Hematopoietic multipotent progenitor cell treated with erythropoietin and hydrocortisone succinate and interleukin-3 and kit ligand, for 8 days (in vitro differentiated cells): ENCODE measurements at places on chromosomes 13 and 19.

- no peak for DNase-seq
Observed at GRCh38 chr13:99988529-99989275, 7.1 kb downstream of the ZIC2 start.

DNA sequence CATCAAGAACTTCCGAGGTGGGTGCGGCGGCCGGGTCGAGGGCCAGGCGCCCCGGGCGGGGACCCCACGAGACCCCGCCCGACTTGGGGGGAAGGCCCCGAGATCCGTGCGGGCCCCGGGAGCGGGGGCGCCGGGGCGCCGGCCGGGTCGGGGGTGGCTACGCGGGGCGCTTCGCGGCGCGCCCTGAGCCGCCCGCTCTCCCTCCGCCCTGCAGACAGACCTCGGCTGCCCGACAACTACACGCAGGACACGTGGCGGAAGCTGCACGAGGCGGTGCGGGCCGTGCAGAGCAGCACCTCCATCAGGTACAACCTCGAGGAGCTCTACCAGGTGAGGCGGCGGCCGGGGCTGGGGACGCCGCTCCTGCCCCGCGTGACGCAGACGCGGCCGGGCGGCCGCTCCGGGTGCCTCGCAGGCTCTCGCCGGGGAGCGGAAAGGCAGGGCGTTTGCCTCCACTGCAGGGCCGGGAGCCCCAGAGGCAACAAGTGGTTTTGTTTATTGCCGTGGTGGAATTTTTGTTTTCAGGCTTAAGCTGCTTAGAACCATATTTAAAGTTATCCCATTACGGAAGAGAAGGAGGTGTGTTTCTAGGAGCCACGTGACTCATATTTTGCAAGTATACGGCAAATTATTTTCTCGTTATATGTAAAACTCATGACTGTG lies 477 bp downstream of the CUL4A start:
- peak; percentile 69 for DNase-seq

- no peak for DNase-seq
Observed at GRCh38 chr13:110705356-110705825, 525 bp downstream of the CARS2 start.

DNA sequence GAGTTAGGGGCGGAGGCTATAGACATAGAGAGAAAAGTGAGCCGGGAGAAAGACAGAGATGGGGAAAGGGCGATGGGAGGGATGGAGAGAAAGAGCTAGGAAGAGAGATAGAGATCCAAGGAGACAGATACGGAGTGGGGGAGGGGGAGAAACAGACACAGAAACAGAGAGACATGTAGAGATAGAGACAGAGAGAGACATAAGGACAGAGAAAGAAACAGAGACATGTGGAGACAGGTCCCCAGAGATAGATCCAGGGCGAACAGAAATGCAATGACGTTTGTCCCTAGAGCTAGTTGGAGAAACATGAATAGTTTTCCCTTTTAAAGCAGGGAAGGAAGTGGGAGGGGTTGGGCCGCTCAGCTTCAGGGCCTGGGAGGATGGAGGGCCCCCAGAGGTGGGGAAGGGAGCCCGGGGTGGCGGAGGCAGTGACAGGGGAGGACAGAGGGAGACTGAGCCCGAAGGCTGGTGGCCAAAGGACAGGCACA lies 4.6 kb downstream of the PPP1R14A start:
- no peak for DNase-seq

DNA sequence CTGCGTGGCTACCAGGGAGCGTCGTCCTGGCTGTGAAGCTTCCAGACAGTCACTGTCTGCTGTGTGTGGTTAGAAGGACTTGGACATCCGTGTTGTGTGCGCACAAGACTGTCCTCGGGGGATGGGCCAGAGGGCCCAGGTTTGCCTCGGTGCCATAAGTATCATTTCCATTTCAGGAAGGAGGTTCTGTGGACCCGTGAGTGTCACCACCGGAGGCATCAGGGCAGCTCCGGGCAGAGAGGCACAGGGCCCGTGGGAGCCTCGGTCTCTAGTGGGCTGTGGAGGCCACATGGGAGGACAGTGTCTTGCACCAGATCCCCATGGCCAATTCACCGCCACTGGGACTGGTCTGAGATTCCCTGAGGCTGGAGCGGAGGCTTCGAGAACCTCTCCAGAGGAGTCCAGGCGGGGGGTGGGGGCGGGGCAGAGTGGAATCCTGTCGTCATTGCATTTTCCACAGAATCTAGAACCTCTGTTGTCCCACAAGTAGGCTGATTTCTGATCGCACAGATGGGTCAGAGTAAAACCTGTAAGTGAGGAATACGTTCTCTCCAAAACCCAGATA lies 6.0 kb downstream of the ZNF57 start:
- no peak for DNase-seq

- DNase-seq = peak; percentile 27
Observed at GRCh38 chr19:53432088-53432661, 391 bp downstream of the ZNF761 start.

- DNase-seq = peak; percentile 32
Observed at GRCh38 chr19:6521718-6522646, 8.8 kb upstream of the TNFSF9 start.

DNA sequence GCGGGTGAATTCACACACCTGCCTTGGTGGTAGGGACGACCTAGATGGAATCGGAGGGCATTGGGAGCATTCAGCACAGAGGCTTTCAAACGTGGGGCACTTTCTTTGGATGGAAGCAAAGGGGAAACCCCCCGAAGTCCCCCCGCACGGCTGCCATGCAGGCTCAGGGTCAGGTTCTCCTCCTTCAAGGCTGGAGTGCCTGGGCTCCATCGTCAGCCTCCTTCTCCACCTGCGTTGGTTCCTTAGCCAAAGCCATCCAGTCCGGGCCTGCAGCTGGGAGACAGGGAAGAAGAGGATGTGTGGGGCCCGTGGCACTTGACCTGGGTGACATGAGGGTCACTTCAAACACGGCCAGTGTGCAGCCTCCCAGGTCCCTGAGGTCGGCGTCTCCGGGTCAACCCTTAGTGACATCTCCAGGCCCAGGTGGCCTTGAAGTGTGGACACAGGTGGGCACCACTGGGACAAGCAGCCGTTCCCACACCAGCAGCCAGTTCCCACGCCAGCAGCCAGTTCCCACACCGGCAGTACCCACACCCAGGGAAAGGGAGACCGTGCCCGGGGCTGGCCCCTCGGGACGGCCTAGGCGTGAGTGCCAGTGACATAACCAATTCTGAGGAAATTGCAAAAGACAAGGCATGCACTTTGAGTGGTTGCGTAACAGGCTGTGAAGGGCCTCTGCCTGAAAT lies 116.0 kb downstream of the SOX1 start:
- DNase-seq = no peak

- no peak for DNase-seq
Observed at GRCh38 chr13:110653271-110653670, 37.9 kb downstream of the NAXD start.

- DNase-seq = no peak
Observed at GRCh38 chr13:31175847-31176532, 14.3 kb upstream of the HSPH1 start.

DNA sequence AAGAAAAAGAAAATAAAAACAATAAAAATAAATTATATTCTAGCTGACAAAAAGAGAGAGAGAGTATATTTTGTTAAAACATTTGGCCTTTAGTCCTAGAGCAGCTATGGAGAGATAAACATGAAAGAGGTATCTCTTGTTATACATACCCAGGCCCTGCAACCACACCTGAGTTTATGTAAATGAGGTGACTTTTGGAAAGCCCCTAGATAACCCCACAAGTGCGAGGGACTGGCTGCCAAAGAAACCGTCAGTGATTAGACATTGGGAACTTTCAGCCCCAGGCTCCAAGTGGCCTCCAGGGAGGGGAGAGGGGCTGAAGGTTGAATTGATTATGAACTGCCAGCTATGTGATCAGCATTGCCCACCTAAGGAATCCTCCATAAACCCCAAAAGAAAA lies 2.1 kb upstream of the NLRP7 start:
- DNase-seq = no peak

DNA sequence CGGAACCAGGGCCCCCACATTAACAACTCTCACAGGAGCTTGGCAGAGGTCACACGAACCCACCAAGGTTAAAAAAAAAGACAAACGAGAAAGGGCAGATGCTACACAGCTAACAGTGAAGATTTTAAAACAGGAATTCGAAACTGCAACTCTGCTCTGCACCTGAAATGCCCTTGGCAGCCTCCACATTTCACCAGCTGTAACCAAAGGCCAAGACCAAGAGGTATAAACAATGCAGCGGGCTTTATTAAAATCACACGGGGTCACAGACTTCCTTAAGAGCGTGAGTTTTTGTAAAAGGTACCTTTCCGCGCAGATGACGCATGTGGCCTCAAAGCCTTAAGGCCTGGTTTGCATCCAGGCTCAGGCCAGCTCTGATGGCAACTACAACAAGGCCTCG lies 88.2 kb downstream of the STK24 start:
- DNase-seq = no peak
